ENCODE measurements at places on chromosomes 12 and 14.

DNA sequence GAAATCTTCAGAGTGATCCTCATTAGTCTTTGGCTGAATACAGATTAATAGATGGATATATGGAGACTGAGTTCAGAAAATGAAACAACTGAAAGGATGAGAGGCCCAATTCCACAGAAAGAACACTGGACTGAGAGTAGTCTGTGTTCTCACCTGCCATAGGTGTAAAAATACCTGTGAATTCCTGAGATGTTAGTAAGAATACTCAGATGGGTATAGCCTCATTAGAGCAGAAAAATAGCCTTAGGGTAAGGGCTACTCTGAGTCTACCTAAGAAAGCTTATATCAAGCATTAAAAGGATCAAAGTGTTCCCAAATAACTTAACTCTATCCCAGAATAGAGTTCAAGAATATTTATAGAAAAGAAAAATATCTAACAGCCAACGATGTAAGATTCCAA is 1510.3 kb upstream of the SEL1L start:
- no peak for DNase-seq

DNA sequence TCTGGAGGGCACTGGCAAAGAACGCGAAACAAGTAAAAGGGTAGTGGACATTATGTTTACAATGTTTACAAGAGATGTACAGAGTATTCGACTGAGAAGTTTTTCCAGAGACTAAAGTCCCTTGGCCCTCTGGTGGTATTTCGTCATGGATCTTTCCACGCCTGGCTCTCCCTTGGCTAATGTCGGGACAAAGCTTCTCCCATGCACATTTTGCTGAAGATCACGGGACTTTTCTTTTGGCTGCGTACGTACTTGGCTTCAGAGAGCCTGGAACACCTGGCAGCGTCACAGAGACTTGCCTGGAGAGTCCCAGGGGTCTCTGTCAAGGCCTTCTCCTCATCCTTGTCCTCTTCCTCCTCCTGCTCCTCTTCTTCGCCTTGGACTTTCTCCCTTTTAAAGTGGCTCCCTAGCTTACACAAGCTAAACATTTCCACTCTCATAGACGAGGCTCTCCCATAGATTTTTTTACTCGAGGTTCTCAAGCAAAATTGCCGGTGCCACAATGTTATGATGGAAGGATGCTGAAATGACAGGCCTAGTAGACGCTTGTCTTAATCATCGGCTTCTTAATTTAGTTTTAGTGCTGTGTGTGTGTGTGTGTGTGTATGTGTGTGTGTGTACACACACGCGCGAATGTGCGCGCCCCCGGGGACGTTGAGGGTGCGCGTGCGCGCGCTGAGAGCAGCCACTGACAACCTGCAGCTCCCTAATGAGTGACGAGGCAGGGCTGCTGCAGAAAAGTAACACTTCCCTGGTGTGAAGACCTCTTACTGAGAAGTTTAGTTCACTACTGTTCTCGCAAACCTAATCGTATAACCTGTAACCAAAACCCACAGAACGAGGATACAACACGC is 4.9 kb upstream of the FOXG1 start:
- DNase-seq, result no peak

- DNase-seq, result peak; percentile 25
Observed at GRCh38 chr12:11771895-11772502, 122.5 kb downstream of the ETV6 start.

- no peak for DNase-seq
Observed at GRCh38 chr14:91509083-91509877, 830 bp downstream of the PPP4R3A start.

GRCh38 chr14:28782301-28782700 is 15.7 kb downstream of the FOXG1 start:
- no peak for DNase-seq

GRCh38 chr12:113096675-113097461 is 38.7 kb downstream of the RASAL1 start:
- no peak for DNase-seq

DNA sequence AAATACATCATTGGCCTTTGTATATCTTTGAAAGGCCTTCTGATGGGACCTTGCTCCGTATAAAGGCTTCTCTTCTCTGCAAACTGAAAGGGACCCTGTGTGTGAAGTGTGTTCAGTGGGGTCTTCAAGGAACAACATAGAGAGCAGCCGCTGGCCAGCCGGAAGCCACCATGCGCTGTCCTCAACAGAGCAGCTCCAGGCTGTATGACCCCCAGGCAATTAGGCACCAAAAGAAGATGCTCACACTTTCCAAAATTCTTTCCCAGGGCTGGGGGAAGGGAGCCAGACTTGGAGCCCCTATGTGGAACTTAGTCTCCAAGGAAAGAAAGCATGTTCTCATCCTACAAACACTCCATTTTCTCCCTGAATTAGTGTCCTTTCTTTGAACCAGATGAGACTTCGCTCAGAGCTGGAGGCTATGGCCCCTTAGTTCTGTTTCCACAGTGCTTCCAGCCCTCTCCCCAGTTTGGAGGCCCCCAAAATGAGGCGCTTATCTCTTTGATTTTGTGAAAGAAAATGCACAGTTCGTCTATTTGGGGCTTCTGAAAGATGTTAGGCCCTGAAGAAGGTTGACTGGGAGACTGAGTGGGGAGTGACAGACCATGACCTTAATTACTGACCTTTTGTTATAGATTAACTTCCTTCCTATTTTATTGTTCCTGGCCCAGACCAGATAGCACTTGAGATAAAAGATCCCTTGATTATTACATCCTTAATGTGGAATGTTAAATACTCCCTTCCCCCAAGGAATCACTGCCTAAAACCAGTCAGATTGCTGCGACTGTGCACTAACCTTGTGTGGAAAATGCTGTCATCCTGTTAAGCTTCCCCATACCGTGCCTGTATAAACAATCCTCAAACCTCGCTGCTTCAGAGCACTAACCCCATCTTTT is 128.3 kb upstream of the FGD4 start:
- no peak for DNase-seq

- DNase-seq, result no peak
Observed at GRCh38 chr12:26786865-26787514, 46.0 kb downstream of the ITPR2 start.

DNA sequence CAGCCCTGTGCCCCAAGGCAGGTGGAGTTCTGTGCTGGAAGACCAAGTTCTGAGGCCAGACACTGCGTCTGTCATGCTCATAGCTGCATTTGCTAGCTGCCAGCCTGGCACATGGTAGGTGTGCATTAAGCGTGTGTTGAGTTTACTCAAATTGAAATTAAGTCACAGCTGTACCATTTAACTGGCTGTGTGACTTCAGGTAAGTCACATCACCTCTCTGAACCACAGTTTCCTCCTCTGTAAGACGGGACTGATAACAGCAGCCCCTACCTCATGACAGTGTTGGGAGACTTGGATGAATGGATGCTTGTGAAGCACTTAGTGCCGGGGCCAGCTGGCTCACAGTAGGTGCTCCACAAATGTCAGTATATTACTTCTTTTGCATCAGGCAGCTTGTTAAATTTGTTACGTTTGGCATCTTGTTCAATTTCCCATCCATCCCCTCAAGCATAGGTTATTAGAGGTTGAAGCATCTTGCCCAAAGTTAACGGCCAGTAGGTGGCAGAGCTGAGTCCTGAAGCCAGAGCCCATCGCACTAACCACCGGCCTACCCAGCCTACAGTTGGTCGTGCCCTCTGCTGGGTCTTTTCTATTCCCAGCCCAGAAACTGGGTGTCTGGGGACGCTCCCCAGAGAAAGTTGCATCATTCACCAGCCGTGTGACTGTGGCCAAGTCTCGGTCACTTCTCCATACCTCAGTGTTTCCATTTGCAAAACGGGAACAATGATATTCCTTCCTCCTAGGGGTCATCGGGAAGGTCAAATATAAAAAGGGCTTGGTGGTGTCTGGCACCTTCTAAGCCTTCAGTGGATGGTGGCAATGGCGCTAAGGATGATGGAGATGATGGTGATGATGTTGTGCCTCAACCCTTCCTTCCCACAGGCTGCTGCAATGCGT is 4.5 kb downstream of the DAO start:
- DNase-seq, result peak; percentile 46

DNA sequence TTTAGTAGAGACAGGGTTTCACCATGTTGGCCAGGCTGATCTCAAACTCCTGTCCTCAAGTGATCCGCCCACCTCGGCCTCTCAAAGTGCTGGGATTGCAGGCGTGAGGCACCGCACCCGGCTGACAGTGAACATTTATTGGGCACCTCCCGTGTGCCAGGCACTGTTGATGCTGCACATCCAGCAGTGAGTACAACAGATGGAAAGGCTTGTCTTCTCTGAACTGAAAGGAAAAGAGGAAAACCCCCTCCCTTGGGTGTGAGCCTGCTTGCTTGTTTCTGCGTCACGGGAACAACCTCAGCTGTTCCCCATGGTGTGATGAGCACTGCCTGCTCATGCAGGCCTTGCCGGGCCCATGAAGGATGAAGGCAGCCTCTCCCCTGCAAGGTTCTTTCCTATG is 39.5 kb downstream of the DGLUCY start:
- no peak for DNase-seq

DNA sequence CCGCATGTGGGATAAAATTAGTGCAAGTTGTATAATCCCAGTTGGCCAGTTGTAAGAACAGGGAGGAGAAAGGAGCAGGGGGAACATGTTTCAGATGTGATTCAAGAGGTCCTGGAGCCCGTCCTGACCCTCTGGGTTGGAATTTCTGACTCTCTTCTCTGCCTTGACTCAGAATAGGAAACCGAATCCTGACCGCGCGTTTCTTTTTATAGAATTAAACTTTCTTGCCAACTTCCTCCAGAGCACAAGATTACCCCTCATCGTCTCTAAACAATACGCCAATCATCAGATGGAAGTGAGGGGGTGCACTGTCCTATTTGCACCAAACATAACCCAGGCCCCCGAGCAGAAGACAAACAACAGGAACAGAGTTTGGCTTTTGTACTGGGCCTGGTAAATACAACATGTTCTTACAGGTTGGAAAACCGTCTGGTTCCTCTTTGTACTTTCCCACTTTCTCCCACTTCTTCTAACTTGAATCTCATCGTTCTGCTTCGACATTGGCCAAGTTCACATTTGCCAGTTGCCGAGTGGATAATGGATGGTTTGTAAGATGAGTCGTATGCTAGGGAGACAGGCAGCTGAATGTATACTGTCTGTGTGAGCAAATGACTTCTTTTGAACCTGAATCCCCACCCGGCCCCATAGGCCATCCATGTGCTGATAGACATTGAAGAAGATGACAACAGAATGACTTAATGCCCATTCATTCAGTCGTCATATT is 42.6 kb upstream of the MED13L start:
- DNase-seq, result no peak

- no peak for DNase-seq
Observed at GRCh38 chr14:52355526-52355925, 41.4 kb downstream of the PTGER2 start.

DNA sequence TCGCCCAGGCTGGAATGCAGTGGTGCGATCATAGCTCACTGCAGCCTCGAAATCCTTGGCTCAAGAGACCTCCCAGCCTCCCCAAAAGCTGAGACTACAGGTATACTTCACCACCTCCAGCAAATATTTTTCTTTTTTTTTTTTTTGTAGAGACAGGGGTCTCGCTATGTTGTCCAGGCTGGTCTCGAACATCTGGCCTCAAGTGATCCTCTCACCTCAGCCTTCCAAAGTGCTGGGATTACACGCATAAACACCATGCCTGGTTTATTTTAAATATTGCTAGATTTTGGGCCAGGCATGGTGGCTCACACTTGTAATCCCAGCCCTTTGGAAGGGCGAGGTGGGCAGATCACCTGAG is 26.7 kb upstream of the UBC start:
- no peak for DNase-seq

DNA sequence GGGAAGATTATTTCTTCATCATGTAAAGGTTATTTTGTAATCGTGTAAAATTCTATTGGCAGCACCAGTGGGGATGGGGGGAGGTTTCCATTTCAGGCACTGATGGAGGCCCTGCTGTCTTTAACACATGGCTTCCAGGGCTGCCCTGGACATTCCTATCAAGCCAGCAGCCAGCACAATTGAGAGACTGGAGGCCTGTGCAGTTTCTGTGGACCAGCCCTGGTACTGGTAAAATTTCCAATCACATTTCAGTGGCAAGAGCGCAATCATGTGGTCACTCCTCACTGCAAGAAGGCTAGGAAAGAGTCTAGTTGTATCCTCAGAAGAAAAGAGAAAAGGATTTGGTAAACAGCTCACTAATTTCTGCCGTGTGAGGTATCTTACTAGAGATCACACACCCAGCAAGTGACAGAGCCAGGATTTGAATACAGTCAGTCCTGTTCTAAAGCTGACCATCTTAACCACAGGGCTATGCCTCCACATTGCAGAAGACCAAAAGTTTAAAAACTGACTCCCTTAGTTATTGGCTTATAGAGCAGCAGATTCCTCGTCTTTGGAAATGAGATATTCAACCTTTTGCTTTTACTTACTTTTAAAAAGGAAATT is 179.4 kb upstream of the ARHGAP5 start:
- no peak for DNase-seq

DNA sequence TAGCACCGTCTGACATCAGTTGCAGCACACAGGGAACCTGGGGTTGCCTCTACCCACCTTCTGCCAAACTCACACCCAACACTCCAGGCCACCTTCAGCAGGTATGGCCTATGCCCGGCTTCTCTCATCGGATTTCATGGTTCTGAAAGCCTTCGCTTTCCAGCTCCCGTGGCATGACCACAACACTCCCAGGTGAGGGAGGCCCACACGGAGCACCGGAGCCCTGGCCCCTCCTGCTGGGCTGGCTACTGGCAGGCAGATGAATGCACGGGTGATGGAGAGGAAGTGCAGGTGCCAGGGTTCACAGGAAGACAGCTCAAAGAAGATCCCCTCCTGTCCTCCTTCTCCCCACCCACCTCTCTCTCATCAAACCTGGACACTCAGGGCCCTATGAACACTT is 37.2 kb downstream of the CACNA2D4 start:
- DNase-seq, result no peak

- peak; percentile 17 for DNase-seq
Observed at GRCh38 chr12:14716848-14717444, 20.5 kb upstream of the GUCY2C start.

DNA sequence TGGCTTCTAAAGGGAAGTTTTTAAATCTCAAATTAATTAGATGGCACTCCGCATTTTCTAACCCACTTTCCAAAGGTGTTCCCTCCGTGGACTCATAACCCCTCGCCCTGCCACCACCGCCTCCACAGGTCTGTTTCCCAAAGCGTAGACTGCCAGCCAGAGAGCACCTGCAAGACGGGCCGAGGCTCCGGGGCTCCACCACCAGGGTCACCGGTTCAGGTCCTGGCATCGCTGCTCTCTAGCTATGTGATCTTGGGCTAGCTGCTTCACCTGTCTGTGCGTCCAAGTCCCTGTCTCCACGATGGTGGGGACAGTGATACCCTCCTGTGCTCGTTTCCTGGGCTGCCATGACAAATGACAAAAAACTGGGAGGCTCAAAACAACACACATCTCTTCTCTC is 11.5 kb downstream of the RIMBP2 start:
- no peak for DNase-seq

GRCh38 chr14:28678887-28679286 is 87.7 kb upstream of the FOXG1 start:
- no peak for DNase-seq

Measured in T-helper 1 cell (primary cell).